ENCODE measurements at places on chromosomes 16 and 17.

GRCh38 chr16:63702981-63703590, 1418.8 kb downstream of the CDH11 start:
- no peak for DNase-seq

DNA sequence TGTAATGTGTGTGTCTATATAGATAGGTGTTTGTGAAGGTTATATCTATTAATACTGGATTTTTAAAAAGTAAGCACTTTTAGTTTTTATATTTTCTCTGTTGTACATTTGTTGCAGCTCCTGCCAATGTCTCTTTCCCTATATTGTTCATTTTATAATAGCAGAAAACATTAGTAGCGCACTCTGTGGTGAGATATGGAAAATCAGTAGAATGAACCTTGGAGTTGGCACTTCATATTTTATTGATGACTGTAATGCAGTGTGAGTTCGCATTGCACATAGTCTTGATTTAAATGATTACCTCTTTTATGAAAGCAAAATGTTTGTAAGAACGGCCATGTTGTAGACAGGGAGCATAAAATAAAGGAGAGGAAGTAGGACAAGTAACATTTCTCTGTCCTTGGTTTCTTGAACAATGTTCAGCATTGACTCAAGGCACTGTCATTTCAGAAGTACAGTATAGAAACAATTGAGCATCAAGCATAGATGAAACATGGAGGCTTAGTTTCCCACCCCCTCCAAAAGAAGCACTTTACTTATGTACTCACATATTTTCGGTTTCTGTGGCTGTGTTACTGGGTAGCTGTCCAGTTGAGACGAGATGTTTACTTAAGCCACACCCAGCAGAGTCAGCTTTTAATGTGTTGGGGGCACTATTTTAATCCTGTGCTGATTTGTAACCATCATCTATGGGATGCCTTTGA, 74.0 kb downstream of the TANC2 start:
- DNase-seq = no peak

GRCh38 chr17:81165246-81166032, at the start of gene PVALEF:
Gene PVALEF, plus strand, starts transcription at chr17:81165507. Its CDS starts 15,720 bp downstream, at chr17:81181227.
- DNase-seq = no peak

- DNase-seq = no peak
Measured at GRCh38 chr17:43874293-43874692, 27.3 kb downstream of the CD300LG start.

DNA sequence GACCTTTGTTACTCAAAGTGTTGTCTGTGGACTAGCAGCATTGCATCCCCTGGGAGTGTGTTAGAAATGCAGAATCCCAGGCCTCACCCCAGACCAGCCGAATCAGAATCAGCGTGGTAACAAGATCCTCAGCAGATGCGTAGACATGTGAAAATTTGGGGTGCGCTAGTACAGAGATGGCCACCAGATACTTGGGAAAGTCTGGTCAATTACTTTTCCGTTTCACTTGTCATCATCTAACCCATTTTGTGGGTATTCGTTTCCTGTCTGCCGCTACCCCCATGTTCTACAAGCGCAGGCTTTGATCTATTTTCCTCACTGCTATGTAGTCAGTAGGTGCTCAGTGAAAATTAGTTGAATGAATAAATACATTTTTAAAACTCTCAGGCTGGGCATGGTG, 33.1 kb upstream of the HERPUD1 start:
- no peak for DNase-seq

DNA sequence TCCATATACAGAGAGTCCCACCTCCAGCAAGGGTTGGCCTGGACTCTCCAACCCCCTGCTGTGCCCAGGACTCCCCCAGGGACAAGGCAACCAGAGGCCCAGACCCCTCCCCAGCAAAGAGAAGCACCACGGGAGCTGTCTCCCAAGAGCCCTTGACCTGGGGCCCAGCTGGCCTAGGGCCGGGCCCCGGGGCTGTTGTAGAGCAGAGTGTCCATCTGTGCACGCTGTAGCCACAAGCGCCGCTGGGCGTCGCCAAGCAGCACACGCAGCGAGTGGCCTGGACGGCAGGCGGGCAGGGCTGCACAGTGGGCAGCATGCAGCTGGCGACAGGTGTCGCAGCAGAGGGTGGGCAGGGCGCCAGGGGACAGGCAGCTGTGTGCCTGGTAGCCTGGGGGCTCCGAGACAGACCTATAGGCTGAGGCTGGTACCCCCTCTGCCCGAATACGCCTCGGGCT, 4.3 kb downstream of the SPATA2L start:
- DNase-seq = no peak

GRCh38 chr16:78057803-78058564, 35.6 kb downstream of the CLEC3A start:
- no peak for DNase-seq

GRCh38 chr16:87982581-87983041, 31.4 kb downstream of the BANP start:
- DNase-seq = no peak

- no peak for DNase-seq
Measured at GRCh38 chr17:67685351-67685750, 32.4 kb upstream of the NOL11 start.

DNA sequence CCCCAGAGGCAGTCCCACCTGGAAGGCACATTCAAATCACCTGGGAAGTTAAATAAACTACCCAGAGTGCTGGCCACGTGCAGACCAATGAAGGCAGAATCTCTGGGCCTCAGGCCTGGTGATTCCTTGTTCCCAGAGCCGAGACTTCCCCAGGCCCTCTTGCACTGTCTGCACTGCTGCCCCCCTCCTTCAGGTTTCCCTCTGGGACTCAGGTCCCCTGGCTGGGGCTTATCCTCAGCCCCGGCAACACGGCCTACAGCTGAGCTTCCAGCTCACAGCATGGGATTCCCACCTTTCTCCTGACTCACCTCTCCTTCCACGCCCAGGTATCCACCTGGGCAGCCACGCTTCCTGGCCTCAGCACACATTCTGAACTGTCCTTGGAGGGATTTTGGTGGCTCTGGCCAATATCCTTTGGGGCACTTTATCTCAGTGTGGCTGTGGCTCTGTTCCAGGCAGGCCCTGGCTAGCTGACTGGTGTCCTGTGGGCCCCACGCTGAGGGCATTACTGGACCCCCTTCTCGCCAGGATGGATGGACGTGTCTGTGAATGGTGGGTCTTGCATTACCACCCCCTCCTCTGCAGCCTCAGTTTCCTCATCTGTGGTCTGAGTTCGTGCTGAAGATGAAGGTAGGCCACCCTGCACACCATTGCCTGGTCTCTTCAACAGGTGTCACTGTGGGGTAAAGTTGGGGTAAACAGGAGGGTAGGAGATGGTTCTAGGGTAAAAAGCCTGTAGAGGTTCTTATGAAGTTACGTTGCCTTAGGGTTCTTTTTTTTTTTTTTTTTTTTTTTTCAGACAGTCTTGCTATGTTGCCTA, 165.7 kb downstream of the IRF8 start:
- DNase-seq = no peak

DNA sequence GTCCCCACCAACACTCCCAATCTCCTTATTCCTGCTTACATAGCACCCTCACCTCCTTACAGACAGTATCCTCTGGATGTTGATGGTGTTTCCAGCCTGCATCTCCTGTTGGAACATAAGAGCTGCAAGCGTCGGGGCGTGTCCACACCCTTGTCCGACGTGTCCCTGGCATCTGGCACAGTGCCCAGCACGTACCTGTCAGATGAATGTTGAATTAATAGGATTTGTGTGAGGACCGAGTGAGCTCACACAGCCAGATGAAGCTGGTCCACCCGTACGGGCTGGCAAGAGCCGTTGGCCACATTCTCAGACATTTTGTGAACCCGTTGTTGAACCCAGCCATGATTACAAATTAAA, 12.2 kb upstream of the CBX4 start:
- no peak for DNase-seq

DNA sequence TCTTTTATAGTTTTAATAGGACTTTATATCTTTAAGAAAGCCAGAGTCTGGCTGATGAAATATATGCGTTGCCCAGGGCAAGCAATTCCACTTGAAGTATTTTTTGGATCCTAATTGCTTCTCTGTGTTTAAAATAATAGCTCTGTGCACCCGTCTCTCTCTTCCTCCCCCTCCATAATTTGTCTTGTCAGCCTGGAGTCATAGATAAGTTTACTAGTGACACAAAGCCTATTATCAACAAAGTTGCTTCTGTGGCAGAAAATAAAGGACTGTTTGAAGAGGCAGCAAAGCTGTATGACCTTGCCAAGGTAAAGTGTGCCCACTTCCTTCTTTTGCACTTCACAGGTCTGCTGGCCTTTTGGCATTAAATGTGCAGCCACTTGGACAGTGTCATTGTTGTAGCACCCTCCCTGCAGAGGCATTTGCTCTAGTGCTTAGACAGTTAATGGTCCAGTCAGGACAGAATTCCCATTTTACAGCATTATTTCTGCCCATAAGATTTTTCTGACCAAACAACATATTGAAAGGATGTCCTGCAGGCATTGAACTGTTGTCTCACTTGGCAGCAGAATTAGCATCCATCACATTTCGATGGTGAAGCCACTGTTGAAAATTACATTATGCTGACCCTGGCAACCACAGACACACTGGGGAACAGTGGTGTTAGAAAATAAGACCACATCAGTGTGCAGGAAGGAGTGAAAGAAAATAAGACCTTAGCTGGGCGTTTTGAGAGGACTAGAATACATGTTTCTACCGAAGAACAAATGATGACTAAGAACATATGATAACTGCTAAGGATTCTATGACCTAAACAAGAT, 28.4 kb upstream of the SLC12A3 start:
- no peak for DNase-seq

DNA sequence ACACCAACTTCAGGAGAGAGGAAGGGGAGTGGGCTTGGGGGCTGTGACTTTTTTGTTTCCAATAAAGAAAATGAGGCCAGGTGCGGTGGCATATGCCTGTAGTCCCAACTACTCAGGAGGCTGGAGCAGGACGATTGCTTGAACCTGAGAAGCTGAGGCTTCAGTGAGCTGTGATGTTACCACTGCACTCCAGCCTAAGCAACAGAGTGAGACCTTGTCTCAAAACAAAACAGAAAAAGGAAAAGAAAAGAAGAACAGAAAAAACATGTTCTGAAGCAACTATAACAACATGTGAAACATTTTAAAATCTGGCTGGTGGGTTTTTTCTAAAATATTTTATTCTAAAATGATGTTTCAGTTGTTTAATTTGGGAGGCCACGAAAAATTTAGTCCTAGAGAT, 554.0 kb upstream of the ZFHX3 start:
- DNase-seq = no peak

DNA sequence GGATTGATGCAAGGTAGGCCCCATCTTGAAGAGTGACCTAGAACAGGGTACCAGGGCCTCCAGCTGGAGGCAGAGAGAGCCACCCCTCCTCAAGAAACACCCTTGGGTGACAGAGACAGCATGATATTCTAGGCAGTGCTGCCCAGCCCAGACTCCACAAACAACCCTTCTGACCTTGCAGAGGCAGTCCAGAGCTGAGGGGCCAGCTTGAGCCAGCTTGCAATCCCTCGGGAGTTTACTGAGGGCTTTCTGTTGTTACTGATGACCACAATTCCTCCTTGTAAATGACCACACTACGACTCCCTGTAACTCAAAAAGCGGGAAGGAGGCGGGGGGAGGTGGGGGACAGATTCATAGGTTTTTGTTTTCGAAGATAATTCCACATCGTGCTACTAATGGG, 18.6 kb upstream of the MNT start:
- no peak for DNase-seq

- no peak for DNase-seq
Measured at GRCh38 chr16:11310997-11311561, 29.9 kb upstream of the PRM1 start.

DNA sequence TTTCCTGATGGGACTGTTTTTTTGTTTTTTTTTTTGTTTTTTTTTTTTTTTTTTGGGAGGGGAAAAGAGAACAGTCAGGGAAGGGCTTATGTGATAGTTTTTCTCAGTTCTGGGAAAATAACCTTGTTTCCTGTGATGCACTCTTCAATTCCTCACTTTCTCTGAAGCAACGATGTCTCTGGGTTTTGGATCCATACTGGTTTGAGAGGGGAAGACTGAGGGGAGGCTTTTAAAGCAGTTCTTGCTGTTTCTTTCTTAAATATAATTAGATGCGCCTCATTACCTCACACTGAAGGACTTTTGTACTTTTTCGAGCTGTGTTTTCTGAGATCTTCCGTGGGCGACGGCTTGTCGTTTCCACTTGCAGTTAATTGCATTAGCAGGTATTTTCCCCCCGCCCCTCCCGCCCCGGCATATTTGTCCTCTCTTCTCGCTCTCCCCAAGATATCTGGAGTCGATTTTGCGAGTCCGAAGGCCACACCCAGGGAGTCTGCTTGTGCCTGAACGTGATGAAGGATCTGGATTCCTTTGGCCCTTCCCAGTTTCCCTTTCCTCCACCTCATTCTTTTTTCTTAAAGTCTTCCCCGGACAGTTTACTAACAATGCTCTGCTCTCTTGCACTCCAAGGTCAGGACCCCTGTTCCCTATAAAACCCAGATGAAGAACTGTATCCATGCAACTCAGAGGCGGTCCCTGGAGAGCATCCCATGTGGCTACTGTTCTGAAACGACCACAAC, 125.2 kb upstream of the ZFHX3 start:
- no peak for DNase-seq

- no peak for DNase-seq
Measured at GRCh38 chr17:29562615-29563014, 4.2 kb downstream of the ABHD15 start.

DNA sequence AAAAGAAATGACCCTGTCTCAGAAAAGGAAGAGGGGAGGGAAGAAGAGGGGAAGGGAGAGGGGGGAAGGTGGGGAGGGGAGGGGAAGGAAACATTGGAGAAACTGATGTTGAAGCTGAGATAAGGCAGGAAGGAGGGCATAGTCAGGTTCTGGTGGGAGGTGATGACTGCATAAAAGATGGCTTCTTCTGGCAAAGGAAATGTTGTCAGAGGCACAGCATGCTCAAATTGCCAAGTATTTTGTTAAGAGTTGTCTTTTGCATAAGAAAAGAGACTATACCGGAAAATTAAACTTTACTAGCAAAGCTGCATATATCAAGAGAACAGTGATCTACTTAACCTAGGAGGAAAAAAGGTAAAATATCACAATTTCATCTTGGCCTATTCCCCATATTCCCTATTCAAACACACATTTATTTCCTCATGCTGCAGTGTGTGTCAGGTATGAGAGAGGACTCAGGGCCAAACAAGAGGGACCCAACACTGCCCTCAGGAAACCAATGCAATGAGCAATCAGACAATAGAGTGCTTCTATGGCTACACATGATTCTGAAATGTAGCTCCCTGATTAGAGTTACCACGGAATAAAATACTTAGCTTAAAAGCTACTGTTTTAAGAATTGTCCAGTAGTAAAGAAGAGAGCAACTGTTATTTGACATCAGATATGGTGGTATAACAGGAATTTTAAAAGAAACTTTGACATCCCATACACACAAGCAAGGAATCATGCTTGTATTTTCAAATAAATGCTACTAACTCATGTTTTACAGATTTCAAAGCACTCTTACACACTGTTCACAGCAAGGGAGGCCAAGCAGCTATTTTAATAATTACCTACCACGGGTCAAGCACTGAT, 80.9 kb downstream of the PARN start:
- no peak for DNase-seq

DNA sequence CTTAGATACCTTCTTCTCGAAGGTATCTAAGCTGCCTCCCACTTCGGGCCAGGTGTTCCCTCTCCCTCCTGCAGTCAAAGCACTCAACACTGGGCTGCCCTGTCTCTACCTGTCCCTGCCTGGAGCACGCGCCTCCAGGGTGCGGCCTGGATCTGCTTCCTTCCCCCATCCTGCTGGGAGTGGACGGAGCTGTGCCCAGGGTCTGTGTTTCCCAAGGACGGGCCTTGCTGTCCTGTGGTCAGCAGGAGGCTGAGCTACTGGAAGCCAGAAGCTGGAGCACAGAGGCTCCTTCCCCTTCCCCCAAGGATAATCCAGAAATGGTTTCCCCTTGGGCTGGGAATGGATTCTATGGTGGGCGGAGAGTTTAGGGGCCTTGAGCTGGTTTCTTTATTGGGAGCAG, 16.7 kb downstream of the LLGL2 start:
- no peak for DNase-seq

All from stimulated activated CD8-positive, alpha-beta memory T cell treated with anti-CD3 and anti-CD28 coated beads, Interleukin-2, amount 100 ng/mL, for 1 hour (primary cell).